ENCODE measurements at places on chromosomes 2 and 18. TPM values are rescaled to one million over a fixed set of nuclear protein-coding genes. Genes with fewer than 3 reads are reported as not detected.

Gene NGEF
- total RNA-seq, result 1.4 TPM

Gene EGR4
- total RNA-seq, result 0.16 TPM

Gene DSC1
- 54.0 TPM for total RNA-seq

Gene ITPRIPL1
- total RNA-seq, result 0.44 TPM

Gene MYO5B
- total RNA-seq, result 10.2 TPM

Gene AMER3
- not detected for total RNA-seq

Gene SPR
- 34.5 TPM for total RNA-seq

Gene UGT1A9
- total RNA-seq, result not detected

Gene NT5DC4
- total RNA-seq, result not detected

Gene CENPO
- 1.2 TPM for total RNA-seq

Gene CHST9
- 1.3 TPM for total RNA-seq

Gene EN1
- total RNA-seq, result not detected

Gene EPAS1
- total RNA-seq, result 311 TPM

Gene CRYBA2
- not detected for total RNA-seq

Gene PRKAG3
- 0.19 TPM for total RNA-seq

Gene ALLC
- not detected for total RNA-seq

Gene IDH1
- total RNA-seq, result 26.6 TPM

Data from right atrium auricular region (tissue), 2 donors.